CD4-positive, alpha-beta T cell treated with Interleukin-17A for 1 hour (primary cell): ENCODE measurements at places on chromosomes 7 and 10.

DNA sequence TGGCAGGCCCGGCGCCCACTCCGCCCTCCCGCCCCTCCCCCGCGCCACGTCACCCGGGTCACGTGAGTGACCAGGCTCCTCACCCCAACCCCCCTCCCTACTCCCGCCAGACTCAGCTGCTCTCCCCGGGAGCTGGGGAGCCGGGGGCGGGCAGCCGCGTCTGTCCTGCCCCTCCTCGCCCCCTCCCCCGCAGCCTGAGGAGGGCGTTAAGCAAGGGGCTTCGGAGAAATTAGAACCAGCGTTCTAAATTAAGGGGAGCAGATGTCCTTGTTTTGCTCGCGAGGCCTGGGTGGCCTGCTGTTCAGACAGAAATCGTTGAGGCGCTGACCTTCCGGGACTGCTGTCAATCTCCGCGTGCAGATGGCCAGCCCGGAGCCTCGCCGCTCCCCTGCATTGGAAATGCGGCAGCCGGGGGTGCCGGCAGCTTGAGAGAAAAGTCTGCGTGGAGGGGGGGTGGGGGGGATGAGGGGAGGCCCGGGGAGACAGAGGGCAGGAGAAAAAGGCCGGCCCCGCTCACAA, 102.2 kb upstream of the ZNF438 start:
- DNase-seq = peak; percentile 71

- DNase-seq = peak; percentile 35
Observed at GRCh38 chr7:151087245-151088018, 1.2 kb downstream of the AGAP3 start.

GRCh38 chr7:114903131-114903530, 18.8 kb upstream of the MDFIC start:
- no peak for DNase-seq

DNA sequence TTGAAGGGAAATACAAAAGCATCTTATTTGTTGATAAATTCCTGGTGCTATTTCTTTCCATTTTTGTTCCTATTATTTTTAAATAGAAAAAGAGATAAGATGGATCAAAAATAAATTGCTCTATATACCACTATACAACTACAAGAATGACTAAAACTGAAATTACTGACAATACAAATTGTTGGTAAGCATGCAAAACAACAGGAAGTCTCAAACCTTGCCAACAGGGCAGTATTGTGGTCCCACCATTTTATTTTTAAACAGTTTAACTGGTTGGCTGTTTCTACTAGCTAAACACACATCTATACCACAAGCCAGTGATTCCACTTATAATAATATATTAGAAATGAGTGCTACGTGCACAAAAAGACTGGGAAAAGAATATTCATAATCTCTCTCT, 213.0 kb downstream of the JAZF1 start:
- DNase-seq = no peak

- no peak for DNase-seq
Observed at GRCh38 chr10:132386419-132386831, 10.6 kb upstream of the PWWP2B start.

GRCh38 chr7:156152390-156152789, 340.1 kb upstream of the SHH start:
- no peak for DNase-seq
